Activated CD4-positive, alpha-beta memory T cell treated with anti-CD3 and anti-CD28 coated beads for 36 hours (primary cell): ENCODE measurements at places on chromosomes 1 and 21.

DNA sequence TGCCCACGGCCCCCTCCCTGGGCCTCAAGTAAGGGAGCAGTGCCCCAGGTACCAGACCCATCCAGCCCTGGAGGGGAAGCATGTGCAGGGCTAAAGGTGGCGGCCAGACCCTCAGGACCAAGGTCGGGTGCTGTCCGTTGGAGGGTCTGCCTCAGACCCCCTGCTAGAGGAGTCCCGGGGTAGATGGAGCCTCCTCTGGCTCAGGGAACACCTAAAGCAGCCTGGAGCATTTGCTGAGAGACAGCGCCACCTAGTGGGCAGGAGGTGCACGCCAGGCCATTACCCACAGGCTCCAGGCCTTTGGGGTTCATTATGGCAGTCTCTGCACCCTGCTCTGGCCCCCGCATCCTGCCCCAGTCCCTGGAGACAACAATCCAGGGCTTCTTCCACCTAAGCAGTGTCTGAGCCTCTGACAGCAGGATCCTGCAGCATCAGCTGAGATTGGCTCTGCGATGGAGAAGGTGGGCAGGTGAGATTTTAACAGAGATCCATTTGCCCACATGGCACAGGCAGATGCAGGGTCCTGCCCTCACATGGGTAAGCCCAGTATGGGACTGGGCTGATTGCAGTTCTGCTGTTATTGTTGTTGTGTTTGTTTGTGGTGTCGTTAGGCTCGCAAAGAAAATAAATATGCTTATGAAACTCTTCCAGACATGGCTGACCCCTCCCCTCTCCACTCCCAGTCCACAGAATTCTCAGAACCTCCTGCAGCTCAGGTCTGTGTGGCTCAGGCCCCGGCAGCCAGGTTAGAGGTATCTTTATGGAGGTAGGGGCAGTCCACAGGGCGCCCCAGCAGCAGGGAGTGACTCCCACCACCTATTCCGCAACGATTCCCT lies 42.4 kb downstream of the CTNNBIP1 start:
- peak; percentile 92 for DNase-seq

GRCh38 chr1:154911691-154912550 lies 24.6 kb downstream of the PMVK start:
- no peak for DNase-seq

DNA sequence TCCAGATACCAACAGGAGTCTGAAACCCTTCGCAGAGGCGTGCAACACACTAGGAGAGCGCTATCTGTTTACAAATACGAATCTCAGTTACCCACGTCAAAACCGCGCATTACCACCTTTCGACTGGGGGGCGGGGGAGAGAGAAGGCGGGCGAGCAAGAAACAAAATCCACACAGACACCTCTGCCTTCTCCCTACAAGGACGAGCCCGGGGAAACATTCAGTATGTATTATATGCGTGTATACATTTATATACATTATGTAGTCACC lies 722 bp downstream of the TUT4 start:
- DNase-seq, result peak; percentile 85

- DNase-seq, result no peak
Measured at GRCh38 chr1:34740161-34740868, 14.5 kb upstream of the GJB5 start.

GRCh38 chr1:158801396-158801795 lies 20.4 kb upstream of the OR6N2 start:
- DNase-seq, result no peak

GRCh38 chr1:151292207-151293030 lies 10.3 kb downstream of the ZNF687 start:
- DNase-seq, result no peak

GRCh38 chr1:11741919-11742558 lies 6.1 kb downstream of the AGTRAP start:
- DNase-seq, result no peak

DNA sequence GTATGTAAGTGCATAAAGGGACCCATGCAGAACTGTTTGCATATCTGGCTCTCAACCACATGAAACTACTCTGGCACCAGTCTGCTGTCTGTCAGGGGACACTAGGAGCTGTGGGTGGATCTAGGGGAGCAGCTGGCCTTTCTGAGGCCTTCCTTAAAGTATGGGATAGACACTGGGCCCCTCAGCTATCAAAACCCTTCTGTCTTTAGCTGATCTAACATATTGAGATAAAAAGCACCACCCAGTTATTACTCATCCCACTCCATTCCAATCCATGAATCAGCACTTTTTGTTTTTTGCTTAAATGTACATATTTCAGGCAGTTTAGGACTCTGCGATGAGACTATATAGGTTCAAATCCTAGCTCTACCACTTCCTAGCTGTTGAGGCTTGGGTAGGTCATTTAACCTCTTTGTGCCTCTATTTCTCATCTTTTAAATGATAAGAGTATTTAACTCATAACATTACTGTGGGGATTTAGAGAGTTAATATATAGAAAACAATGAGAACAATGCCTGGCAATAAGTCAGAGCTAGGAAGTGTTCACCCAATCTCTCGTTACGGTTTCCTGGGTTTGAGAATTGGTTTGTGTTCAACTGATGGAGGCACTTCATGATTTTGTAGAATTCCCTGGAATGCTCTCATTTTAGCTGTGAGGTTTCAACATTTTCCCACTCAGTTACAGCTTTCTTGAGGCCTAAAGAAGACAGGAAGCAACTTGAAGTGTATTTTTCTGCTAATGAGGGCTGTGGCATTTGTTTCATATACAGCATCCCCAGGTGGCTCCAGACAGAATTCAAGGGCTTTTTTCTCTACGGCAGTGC lies 68.9 kb downstream of the LRIG2 start:
- DNase-seq, result no peak

DNA sequence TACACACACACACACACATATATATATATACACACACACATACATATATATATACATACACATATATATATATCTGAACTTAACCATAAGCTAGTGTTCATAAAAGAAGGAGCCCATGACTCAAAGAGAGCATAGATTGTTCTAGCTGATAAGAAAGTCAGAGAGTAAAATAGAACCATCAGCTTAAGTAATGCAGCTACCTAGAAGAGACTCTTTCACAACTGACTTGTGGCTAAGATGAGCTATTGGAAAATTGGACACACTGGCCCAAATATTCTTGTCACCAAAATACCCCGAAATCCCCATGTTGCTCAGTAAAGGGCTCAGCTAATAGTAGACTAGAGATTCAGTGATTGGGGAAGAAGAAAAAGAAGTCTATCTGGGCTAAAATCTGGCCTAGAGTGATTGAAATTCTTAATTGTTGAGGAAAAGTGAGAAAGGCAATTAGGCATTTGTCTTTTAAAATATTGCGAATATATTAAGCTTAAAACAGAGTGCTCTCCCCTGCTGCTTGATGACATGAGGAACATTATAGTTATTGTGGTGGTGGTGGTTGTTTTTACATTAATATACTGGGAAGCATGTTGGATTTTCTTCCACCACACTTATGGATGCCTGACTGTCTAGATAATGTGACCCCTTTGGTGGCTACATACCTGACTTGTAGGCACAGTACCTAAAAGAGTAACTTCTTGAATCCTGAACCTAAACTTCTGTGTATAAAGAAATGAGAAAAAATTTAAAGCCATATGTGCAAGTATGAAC lies 6.3 kb downstream of the SLAMF1 start:
- no peak for DNase-seq

GRCh38 chr1:32180186-32181060 lies 948 bp downstream of the TXLNA start:
- DNase-seq, result peak; percentile 56

DNA sequence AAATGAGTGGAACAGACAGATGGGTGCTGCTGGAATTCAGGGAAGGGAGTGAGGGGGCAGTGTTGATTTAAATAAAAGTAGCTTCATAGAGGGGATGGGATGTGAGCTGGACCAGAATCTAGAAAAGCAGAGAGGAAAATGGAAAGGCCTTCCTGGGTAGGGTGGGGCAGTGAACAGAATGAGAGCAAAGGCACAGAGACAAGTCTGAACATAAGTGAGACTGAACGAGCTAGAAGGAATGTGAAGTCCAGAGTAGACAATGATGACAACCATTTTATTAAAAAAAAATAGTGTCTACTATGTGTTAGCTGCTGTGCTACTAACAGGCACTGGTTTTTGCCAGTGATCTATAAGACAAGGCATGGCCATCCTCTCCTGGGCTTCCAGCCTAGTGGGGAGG lies 36.0 kb downstream of the ELK4 start:
- peak; percentile 1 for DNase-seq

GRCh38 chr1:20867847-20868246 lies 80.7 kb upstream of the HP1BP3 start:
- DNase-seq, result no peak
